ENCODE measurements at places on chromosomes 7 and 10.

- no peak for DNase-seq
Measured at GRCh38 chr7:730501-731439, 3.7 kb upstream of the PRKAR1B start.

DNA sequence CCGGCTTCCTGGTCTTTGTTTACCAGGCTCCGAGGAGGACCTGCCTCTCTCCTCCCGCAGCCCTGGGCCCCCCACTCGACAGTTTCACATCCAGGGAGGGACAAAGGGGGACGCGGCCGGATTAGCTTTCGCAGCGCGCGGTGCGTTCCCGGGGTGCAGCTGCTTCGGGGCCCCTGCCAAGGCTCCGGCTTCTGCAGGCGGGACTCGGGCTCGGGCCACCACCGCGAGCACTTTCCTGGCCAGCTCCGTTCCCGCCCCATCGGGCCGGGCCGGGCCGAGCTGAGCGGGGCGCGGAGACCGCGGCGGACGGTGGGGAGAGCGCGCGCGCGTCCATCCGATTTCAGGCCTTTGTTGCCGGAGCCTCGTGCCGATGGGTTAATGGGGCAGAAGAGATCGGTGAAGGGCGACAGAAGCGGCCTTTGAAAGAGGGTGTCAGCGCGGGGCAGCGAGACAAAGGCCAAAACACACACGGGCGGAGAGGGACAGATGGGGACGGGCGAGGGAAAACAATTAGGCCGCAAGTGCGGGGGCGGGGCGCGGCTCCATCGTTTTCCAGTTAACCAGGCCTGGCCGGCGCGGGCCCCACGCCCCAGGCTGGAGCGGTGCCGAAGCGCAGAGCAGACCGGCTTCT is 8.5 kb upstream of the UNCX start:
- no peak for DNase-seq

GRCh38 chr10:10293481-10293951 is 724.2 kb upstream of the CELF2 start:
- peak; percentile 39 for DNase-seq

- DNase-seq: no peak
Measured at GRCh38 chr7:17929647-17930395, 10.5 kb downstream of the SNX13 start.

DNA sequence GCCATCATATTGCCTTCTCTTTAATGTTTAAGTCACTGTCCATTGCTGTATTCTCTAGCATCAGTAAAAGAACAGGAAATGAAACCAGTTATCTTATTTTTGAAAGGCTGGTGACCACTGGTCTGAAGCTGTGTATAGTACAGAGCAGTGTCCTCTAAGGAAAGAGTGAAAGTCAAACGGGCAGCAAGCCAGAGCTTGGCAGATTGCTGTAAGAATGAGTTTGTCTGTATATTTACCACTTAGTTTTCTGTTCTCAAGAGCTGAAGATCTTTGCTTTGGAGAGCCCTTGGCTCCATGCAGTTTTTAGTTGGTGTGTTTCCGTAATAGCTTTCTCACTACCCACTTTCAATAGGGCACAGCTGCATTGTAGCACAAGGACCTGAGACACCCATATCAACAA is 31.9 kb downstream of the PCBD1 start:
- no peak for DNase-seq
